Ascending aorta (tissue), 2 donors: ENCODE measurements at places on chromosomes 11 and 22. TPM values are rescaled to one million over a fixed set of nuclear protein-coding genes. Genes with fewer than 3 reads are reported as not detected.

GRCh38 chr11:8640267-8640906 lies 42.1 kb downstream of the TRIM66 start:
- H3K27me3 ChIP-seq, result no peaks in the 10 kb centered on the region
- DNase-seq, result no peak
- no peak overlapping the region for H3K4me3 ChIP-seq
- peaks cover 24% of the 10 kb centered on the region for H3K36me3 ChIP-seq
- H3K27ac ChIP-seq, result no peak overlapping the region

BIK gene
- total RNA-seq, result not detected

NRXN2 gene
- total RNA-seq, result 26.0 TPM

GRCh38 chr11:115552151-115552772 lies 48.0 kb upstream of the CADM1 start:
- no peaks in the 10 kb centered on the region for H3K4me1 ChIP-seq
- H3K27me3 ChIP-seq, result no peaks in the 10 kb centered on the region
- no peaks in the 10 kb centered on the region for H3K36me3 ChIP-seq
- H3K4me3 ChIP-seq, result no peak overlapping the region

DNA sequence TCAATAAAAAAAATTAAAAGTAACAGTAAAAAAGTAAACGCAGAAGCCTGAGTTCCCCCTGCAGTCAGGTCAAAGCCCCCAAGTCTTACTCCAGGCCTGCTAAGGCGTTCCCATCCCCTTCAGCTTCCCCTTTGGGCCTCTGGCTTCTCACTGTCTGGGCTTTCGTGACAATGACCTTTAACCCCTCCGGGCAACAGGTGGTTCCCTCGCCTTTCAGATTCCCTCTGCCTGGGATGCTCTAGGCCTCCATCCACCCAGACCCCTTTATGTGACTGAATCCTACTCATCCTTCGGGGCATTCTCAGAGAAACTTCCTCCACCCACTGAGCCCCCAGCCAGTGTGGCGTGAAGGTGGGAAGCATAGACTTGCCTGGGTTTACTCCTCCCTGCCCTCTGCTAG lies 8.0 kb downstream of the MPST start:
- H3K27ac ChIP-seq, result no peak overlapping the region
- H3K4me1 ChIP-seq, result peaks cover 6% of the 10 kb centered on the region
- DNase-seq, result no peak
- no peak overlapping the region for H3K4me3 ChIP-seq
- peaks cover 62% of the 10 kb centered on the region for H3K36me3 ChIP-seq
- no peaks in the 10 kb centered on the region for H3K27me3 ChIP-seq

CDC42EP1 gene
- 100 TPM for total RNA-seq

- no peaks in the 10 kb centered on the region for H3K4me1 ChIP-seq
- H3K36me3 ChIP-seq, result peaks cover 16% of the 10 kb centered on the region
- H3K4me3 ChIP-seq, result no peak overlapping the region
- H3K27ac ChIP-seq, result no peak overlapping the region
- DNase-seq, result no peak
Observed at GRCh38 chr11:18100926-18101656, 4.8 kb downstream of the SAAL1 start.

DNA sequence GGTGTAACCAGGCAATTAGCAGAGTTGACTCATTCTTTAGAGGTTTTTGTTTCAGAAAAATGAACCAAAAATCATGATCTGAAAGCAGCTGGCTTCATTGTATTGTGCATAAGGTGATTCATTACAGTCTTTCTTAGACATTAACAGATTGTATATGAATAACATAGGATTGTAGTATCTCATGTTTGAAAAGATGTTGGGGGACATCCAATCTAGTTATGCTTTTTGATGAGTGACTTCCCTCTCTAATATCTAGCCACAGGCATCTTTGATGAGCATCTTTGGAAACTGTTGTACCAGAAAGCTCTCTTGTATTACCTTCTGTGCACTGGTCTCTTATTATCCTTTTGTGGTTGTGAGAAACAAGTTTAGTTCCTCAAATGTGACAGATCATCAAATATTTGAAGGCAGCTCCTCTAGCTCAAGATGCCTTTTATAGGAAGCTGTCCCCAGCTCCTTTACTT lies 8.3 kb downstream of the GRK3 start:
- H3K4me3 ChIP-seq, result no peak overlapping the region
- H3K36me3 ChIP-seq, result no peaks in the 10 kb centered on the region
- DNase-seq, result no peak

TSSK2 gene
- total RNA-seq, result not detected

- H3K36me3 ChIP-seq, result no peaks in the 10 kb centered on the region
- H3K4me3 ChIP-seq, result no peak overlapping the region
- peak; percentile 97 for DNase-seq
- H3K27ac ChIP-seq, result peak overlapping the region; percentile 92
Observed at GRCh38 chr22:36365020-36365411, 22.8 kb downstream of the MYH9 start.

- DNase-seq, result no peak
- H3K4me1 ChIP-seq, result no peaks in the 10 kb centered on the region
- no peak overlapping the region for H3K27ac ChIP-seq
- no peak overlapping the region for H3K4me3 ChIP-seq
Observed at GRCh38 chr11:111441443-111441842, 62.4 kb upstream of the POU2AF1 start.

OR51B5 gene
- not detected for total RNA-seq

GRCh38 chr22:45563362-45564040 lies 60.8 kb downstream of the FBLN1 start:
- no peaks in the 10 kb centered on the region for H3K27me3 ChIP-seq
- no peak overlapping the region for H3K27ac ChIP-seq
- no peak overlapping the region for H3K4me3 ChIP-seq
- H3K36me3 ChIP-seq, result peaks cover 31% of the 10 kb centered on the region
- DNase-seq, result no peak

SERHL2 gene
- 3.1 TPM for total RNA-seq

OSBP2 gene
- total RNA-seq, result 0.53 TPM

DNA sequence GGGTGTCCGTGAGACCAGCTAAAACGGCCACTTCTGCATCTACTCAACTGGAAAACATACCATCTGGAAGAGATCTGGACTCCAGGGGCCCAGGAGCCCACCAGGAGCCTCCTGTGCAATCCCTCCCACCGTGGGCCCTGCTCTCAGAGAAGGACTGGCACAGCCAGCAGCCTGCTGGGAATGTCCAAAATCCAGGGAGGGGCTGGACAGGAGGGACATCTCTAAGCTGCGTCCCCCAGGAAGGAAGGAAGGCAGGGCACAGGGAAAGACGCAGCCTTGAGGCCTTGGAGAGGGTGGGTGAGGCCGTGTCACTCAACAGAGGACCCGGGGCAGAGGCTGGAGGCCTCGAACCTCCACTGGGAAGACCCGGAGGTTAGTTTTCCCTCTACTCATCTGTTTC lies 78.0 kb downstream of the PHF21B start:
- H3K4me1 ChIP-seq, result no peaks in the 10 kb centered on the region
- no peaks in the 10 kb centered on the region for H3K36me3 ChIP-seq
- H3K27me3 ChIP-seq, result no peaks in the 10 kb centered on the region
- no peak overlapping the region for H3K27ac ChIP-seq

GRCh38 chr22:20427104-20427944 lies 10.3 kb downstream of the SCARF2 start:
- H3K27me3 ChIP-seq, result no peaks in the 10 kb centered on the region
- H3K4me3 ChIP-seq, result no peak overlapping the region
- no peak for DNase-seq

KIAA0930 gene
- 60.0 TPM for total RNA-seq

SMTNL1 gene
- total RNA-seq, result not detected

MMP1 gene
- not detected for total RNA-seq

GRCh38 chr22:30310881-30311771 lies 15.6 kb downstream of the TBC1D10A start:
- peaks cover 5% of the 10 kb centered on the region for H3K36me3 ChIP-seq
- H3K4me1 ChIP-seq, result peaks cover 73% of the 10 kb centered on the region
- H3K4me3 ChIP-seq, result peak overlapping the region; percentile 48
- H3K27ac ChIP-seq, result peak overlapping the region; percentile 75

ANKK1 gene
- not detected for total RNA-seq

GRCh38 chr11:48099916-48100446 lies 116.6 kb upstream of the OR4B1 start:
- DNase-seq, result no peak
- no peaks in the 10 kb centered on the region for H3K36me3 ChIP-seq
- peaks cover 3% of the 10 kb centered on the region for H3K4me1 ChIP-seq
- H3K27me3 ChIP-seq, result no peaks in the 10 kb centered on the region
- no peak overlapping the region for H3K4me3 ChIP-seq
- no peak overlapping the region for H3K27ac ChIP-seq

DNA sequence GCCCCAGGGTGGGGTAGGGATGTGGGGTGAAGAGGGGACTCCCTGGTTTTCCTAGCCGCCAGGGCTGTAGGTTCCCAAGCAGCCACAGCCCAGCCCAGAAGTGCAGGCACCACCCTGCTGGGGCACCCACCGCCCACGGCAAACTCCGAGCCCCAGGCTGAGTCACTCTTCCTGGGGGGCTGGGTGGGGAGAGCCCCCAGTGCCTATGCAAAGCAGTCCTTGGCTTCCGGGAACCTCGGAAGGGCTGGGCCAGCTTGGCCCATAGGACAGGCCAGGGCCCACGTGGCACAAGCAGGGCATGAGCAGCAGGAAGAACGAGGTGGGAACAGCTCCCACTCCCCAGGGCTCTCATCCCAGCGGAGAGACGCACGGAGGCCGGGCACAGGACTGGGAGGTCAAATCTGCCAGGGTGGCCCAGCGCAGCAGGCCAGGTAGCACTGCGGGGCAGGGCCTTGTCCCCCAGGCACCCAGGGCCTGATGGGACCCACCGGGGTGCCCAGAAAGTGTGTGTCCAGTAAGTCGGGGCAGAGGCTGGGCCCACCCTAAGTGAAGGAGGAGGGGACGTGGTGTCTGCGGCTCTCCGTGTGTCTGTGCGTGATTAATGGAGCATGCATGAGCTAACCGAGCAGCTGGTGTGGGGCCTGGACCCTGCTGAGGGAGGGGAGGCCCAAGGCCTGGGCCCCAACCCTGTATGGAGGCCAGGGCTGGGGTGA lies 4.6 kb upstream of the IL17REL start:
- H3K4me3 ChIP-seq, result no peak overlapping the region
- H3K27me3 ChIP-seq, result peaks cover 12% of the 10 kb centered on the region
- no peaks in the 10 kb centered on the region for H3K36me3 ChIP-seq

DNA sequence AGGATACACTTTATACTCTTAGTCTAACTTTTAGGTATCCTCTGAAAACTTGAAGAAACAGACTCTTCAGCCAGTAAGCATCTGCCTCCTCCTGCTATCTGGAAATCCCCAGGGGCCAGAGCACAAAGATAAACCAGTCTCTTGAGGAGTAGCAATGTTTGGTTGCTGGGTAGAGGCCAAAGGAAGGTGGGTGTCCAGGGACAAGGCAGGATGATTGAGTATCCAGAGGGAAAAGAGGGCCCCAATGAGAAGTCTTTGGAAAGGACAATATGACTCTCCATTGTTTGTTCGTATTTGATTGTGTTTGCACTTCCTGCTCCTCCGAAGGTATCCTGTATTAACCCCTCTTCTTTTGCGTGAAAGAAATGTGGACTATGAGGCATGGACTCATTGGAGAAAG lies 4.8 kb upstream of the OR52I1 start:
- no peak overlapping the region for H3K27ac ChIP-seq
- H3K4me3 ChIP-seq, result no peak overlapping the region
- no peaks in the 10 kb centered on the region for H3K4me1 ChIP-seq
- no peaks in the 10 kb centered on the region for H3K36me3 ChIP-seq
- no peak for DNase-seq

DNA sequence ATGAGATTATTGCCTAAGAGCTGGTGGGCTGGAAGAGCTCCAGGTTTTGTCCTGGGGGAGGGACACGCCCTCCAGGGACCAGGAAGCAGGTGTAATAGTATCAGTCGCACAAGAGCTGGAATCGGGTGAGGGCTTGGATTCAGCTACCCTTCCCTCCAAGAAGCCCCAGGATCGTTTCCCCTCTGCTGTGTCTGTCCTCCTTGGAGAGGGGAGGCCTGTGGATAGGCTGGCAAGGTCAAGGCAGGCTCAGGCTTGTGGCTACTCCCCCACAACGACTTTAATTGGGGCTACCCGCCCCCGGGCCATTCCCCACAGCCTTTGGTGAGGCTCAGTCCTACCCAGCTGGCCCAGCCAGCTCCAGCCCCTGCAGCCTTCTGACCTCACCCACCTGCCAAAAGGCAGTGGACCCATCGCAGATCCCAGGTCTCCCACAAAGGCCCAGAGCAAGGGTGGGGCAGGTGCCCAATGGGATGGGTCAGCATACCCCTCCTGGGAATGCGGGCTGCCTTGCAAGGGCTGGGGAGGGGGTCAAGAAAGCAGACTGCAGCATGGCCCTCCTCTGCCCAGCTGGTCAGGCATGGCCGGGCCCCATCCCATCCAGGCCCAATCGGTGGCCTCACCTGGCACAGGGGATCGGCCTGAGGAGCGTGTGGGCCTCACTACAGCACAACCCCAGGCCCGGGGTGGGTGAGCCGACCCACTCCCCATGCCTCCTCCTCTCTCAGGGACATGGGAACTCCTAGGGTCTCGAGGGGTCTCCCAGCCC lies 1.0 kb downstream of the CTSD start:
- DNase-seq, result no peak
- H3K36me3 ChIP-seq, result peaks cover 25% of the 10 kb centered on the region
- H3K4me1 ChIP-seq, result peaks cover 24% of the 10 kb centered on the region
- H3K27ac ChIP-seq, result peak overlapping the region; percentile 83
- H3K4me3 ChIP-seq, result peak overlapping the region; percentile 96

DNA sequence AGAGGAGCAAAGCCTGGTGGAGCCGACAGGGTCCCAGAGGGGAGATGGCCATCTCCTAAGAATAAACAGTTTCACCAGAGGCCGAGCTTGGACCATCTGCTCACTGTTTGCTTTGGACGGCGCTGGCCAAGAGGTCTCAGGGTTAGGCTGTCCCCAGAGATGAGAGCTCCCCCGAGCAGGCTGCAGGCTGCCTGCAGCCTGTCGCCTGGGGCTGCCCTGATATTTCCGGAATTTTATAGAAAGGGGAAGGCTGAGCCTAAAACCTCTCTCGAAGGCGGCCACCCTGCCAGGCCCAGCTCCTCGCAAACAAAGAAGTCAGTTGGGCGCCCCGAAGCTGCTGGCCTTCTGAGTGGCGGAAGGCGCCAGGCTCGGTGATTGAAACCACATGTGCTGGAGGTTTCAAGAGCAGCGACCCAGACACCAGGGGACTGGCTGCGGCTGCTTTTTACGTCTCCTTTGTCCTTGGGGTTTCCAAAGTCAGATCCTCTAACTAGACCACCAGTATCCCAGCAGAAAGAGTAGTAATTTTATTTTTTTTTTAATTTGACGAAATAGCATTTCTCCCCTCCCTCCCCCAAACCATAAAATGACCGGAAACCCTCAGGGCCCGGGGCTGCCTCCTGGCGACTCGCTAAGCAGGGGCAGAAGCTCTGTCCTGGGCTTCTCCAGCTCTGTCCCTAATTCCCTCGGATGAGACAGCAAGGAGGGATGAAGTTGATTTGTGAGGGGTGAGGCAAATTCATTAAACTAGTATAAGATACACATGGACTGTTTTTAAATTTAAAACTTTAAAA lies 57.4 kb downstream of the CLMP start:
- no peak overlapping the region for H3K27ac ChIP-seq
- H3K27me3 ChIP-seq, result no peaks in the 10 kb centered on the region
- H3K36me3 ChIP-seq, result no peaks in the 10 kb centered on the region
- H3K4me1 ChIP-seq, result peaks cover 41% of the 10 kb centered on the region
- peak overlapping the region; percentile 29 for H3K4me3 ChIP-seq

TRIM49 gene
- not detected for total RNA-seq
